Activated CD8-positive, alpha-beta memory T cell treated with anti-CD3 and anti-CD28 coated beads, Interleukin-2, amount 50 U/mL, for 4 hours (primary cell): ENCODE measurements at places on chromosomes 16 and 17.

- DNase-seq = no peak
Observed at GRCh38 chr17:76276069-76276431, 10.9 kb downstream of the UBALD2 start.

GRCh38 chr16:71848622-71849021 lies 2.8 kb downstream of the ATXN1L start:
- DNase-seq = no peak

DNA sequence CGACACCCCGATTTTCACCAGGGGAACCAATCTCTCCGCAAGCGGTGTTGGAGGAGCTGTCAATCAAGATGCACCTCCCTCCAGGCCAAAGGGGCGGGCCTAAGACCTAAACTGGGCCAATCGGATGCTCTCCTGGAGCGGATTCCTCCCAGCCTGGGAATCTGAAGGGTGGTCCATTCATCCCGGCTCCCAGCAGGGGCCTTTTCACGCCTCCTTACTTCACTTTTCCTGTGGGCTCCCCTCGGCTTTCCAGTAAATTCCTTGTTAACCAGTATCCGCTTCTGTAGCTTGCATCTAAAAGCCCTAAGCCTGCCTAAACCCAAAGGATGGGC lies 17.1 kb downstream of the C16orf74 start:
- DNase-seq = no peak

DNA sequence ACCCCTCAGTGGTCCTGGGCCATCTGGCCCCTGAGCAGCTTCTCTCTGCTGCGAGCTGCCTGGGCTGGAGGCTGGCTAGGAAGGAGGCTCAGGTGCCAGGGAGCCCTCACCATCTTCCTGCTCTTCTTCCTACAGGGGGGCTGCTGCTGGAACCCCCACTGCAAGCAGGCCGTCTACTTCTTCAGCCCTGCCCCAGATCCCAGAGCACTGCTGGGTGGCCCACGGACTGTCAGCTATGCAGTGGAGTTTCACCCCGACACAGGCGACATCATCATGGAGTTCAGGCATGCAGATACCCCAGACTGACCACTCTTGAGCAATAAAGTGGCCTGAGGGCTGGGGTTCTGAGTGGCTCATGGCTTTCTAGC lies 46.1 kb downstream of the PRMT7 start:
- DNase-seq = no peak

GRCh38 chr17:48728232-48729231 lies at the start of gene HOXB13:
TSS of gene HOXB13 (minus strand) at chr17:48728750. CDS start at chr17:48728593, 157 bp downstream.
- peak; percentile 33 for DNase-seq

GRCh38 chr16:50696575-50697420 lies 3.4 kb downstream of the NOD2 start:
- DNase-seq = no peak

DNA sequence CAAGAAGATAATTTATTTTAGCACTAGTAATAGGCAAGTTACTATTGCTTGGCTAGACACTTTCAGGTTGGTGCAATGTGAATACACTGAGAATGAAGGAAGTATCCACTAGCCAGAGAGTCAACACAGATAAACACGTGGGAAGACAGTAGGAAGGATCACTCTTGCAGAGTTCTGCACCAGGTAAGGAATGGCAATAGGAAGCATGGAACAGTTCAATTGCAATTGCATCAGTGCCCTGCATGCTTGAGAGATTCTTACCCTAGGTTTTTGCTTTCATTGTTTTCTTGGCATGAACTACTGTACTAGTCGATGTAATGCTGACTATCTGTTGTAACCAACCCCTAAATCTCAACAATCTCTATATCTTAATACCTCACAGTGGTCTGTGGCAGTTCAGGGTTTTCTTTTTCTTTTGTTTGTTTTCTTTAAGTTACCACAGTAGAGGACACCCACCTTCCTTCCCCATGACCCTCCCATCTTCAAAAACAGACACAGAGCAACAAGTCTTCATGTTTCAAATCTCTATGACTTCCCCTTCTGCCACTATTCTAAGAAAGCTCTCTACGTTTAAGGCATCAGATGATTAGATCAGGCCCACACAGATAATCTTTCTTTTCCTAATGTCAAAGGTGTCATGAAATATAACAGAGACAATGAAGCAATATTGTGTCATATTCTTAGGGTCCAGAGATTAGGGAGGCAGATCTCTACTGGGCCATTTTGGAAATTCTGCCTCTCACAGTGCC lies 18.1 kb upstream of the ABCA8 start:
- DNase-seq = no peak

GRCh38 chr16:73000907-73001521 lies 46.9 kb downstream of the ZFHX3 start:
- no peak for DNase-seq

- no peak for DNase-seq
Observed at GRCh38 chr16:85453194-85453678, 159.9 kb upstream of the GSE1 start.

GRCh38 chr17:67863624-67864247 lies 38.4 kb downstream of the BPTF start:
- DNase-seq = no peak

- DNase-seq = no peak
Observed at GRCh38 chr17:11969565-11969964, 27.7 kb downstream of the ZNF18 start.

DNA sequence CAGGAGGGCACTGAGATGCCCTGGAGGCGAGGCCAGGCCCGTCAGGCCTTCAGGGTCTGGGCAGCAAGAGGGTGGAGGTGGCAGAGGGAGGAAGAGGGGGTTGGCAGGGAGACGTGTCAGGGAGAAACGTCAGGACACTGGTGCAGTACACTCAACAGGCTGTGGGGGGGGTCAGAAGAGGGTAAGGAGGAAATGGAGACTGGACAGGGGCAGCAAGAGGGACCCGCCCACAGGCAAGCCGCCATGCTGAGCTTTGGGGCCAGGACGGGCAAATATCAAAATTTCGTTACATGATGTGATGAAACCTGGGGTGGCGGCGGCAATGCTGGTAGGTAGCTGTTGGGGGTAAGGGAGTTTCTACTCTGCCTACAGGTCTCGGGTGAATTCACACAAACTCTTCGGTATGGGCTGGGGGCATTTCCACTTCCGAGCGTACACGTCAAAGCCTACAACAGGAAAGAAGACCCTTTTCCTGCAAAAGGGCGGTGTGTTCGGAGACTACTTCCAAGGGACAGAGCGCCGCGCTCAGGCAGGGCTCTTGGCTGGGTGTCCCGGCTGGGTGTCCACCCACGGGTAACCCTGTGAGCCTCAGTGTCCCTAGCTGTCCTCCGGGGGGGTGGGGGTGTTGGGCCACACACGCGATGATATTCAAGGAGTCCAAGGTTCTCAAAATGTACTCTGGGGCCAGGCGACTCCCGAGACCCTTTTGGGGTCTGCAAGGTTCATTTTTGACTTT lies 43.3 kb upstream of the ATP2A3 start:
- no peak for DNase-seq

DNA sequence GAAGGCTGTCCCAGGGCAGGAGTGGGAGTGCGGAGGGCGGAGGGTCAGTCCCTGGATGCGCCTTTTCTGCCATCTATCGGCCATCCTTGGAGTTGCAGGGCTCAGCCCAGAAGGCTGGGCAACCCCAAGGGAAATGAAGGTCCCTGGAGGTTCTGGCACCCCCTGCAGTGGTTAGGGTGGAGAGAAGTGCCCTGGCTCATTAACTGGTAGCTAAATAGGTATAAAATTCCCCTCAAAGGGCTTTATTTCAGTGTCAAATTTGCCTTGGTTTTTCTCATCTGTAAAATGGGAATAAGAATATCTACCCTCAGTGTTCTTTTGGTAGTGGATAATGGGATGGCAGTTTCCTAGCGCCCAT lies 22.4 kb downstream of the C17orf75 start:
- DNase-seq = peak; percentile 78

DNA sequence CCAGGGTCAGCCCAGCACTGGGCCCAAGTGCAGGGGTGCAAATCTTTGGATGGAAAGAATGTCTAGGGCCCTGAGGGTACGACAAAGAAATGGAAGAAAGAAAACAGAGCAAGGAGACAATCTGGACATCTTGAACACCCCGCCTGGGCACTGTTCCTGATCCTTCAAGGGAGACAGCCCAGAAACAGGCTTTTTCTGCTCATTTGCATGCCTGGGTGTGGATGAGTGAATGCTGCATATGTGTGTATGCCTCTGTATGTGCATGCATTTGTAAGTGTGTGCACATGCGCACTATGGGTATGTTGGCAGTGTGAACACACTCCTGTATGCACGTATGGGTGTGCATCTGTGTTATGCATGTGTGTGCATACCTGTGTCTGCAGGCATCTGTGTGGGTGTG lies 79.2 kb downstream of the ZNF423 start:
- DNase-seq = no peak

DNA sequence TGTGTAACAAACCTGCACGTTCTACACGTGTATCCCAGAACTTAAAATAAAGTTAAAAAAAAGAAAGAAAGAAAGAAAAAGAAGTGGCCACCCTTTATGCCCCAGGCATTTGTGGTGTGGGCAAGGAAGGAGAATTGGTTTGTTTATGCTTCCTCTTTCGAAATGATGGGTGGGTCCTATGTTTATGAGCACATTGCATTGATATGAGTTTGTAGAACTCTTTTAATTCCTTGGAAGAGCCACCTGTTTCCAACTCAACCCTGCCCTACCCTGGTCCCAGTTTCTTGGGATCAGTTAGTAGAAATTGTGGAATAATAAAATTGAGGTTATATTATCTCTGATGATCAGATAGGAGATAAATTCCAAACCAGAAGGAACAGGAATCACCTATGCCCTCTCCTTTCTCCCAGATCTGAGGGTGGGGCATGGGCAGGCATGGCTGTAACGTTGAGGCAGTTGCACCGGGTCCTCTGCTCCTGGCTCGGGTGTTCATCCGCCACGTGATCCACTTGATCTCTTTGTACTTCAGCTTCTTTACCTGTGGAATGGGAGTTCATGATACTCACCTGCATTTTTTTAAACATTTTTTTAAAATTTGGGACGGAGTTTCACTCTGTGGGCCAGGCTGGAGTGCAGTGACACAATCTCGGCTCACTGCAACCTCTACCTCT lies 15.9 kb downstream of the CHAD start:
- no peak for DNase-seq

GRCh38 chr17:59451706-59452105 lies 113.7 kb upstream of the DHX40 start:
- DNase-seq = no peak

GRCh38 chr16:17389384-17389783 lies 81.4 kb downstream of the XYLT1 start:
- DNase-seq = no peak

GRCh38 chr17:29573871-29574731 lies 5.6 kb downstream of the TP53I13 start:
- DNase-seq = peak; percentile 14

DNA sequence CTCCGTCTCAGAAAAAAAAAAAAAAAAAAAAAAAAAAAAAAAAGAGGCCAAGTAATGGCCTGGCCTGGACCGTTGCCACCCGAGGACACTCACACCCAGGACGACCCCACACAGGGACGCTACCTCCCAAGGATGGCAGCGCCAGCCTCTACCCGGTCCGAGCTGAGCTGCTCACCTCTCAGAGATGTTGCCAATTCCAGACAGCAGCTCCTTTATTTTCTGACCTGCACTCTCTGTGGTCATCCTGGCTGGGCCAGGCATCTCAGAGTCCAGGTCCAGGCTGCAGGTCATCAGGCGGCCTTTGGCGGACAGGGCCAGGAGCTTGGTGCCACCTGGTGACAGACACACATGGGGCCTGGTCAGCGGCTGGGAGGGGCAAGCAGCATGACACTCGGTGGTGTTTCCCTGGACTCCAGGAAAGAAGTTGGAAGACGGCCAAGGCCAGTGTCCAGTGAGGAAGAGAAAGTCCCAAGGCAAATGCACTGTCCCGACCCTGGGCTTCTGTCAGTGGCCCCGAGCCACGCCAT lies 3.1 kb downstream of the FAAP100 start:
- DNase-seq = no peak

- no peak for DNase-seq
Observed at GRCh38 chr16:2335286-2335895, 5.1 kb downstream of the ABCA3 start.

DNA sequence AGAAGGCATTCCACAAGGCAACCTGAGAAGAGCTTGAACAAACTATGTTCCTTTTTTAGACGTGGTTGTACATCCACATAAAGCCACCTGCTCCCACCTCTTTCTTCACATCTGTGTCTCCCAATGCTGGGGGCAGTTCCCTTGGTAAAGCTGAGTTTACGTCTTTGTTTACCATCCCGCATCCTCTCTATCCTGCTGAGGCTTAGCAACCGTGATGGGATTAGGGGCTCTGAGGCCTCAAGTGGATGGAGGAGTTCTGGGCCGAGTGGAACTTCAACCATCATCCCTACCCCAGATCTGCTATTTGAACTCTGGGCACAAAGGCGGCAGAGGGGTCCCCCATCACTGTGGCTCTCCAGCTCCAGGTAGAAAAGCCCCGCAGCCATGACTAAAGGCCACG lies 94.2 kb upstream of the CREBBP start:
- no peak for DNase-seq

- DNase-seq = no peak
Observed at GRCh38 chr16:9107025-9107970, 15.9 kb downstream of the HAPSTR1 start.

DNA sequence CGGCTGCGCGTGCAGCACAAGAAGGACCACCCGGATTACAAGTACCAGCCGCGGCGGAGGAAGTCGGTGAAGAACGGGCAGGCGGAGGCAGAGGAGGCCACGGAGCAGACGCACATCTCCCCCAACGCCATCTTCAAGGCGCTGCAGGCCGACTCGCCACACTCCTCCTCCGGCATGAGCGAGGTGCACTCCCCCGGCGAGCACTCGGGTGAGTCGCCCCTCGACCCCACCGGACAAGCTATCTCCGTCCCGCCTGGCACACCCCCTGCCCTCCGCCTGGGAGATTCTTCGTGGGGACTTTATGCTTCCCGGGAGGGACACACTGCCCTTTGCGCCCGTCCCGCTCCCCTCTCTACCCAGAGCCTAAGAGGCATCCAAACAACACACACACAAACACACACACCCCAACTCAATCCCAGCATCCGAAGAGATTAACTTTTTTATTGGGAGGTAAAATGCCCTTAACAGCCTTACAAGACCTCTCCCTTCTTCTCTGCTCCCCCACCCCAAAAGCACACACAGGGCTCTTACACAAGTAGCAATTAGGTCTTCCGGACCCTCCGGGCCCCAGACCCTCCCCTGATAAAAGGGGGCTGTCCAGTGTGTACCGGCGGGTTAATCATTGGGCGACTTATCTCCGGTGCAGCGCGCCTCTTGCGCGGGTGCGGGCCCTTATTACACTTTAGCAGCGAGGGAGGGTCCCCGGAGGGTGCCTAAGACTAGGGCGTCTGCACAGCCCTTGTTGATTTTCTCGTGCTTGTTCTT lies 2.1 kb downstream of the SOX9 start:
- no peak for DNase-seq
